ENCODE measurements at places on chromosomes 16 and 17. TPM values are rescaled to one million over a fixed set of nuclear protein-coding genes. Genes with fewer than 3 reads are reported as not detected.

FBXW10 gene
- 0.16 TPM for total RNA-seq

LRRC75A gene
- 0.08 TPM for total RNA-seq

IL17C gene
- not detected for total RNA-seq

KRT12 gene
- total RNA-seq: not detected

MYL4 gene
- total RNA-seq: not detected

SLFN13 gene
- total RNA-seq: 7.9 TPM

SLC2A4 gene
- 0.68 TPM for total RNA-seq

RAB11FIP4 gene
- 10.3 TPM for total RNA-seq

KRT28 gene
- not detected for total RNA-seq

GRCh38 chr17:74598346-74599022 is 6.4 kb upstream of the CD300LD start:
- no peak for ATAC-seq

DNA sequence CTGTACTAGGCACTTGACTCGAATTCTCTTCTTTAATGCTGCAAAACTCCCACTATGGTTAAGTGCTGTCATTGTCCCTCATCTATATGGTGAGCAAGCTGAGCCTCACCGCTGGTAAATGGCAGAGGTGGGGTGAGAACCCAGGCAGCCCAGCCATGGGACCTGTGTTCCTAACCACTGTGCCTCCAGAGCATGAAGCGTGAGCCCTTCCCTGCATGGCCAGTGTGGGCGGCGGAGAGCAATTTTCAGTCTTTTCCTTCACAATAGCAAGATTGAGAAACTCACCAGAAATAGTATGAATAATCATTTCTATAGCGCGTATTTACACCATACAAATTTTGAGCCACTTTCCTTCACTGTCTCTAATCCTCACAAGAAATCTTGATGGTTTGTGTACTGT is 9.2 kb downstream of the BFAR start:
- no peak for ATAC-seq

DNA sequence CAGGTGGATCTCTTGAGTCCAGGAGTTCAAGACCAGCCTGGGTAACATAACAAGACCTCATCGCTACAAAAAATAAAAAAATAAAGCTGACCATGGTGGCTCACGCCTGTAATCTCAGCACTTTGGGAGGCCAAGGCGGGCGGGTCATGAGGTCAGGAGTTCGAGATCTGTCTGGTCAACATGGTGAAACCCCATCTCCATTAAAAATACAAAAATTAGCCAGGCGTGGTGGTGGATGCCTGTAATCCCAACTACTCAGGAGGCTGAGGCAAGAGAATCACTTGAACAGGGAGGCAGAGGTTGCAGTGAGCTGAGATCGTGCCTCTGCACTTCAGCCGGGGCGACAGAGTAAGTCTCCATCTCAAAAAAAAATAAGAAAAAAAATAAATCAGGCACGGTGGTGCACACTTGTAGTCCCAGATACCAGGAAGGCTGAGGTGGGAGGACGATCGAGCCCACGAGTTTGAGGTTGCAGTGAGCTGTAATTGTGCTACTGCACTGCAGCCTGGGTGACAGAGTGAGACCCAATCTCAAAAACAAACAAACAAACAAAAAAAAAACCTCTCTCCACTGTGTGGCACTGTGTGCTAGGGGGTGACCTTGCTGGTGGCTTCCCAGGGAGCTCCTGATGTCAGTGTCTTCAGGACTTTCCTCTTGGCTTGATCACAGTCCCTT is 19.8 kb upstream of the MAPK3 start:
- no peak for ATAC-seq

- no peak for ATAC-seq
Observed at GRCh38 chr16:74275711-74276110, 20.9 kb upstream of the PSMD7 start.

DNA sequence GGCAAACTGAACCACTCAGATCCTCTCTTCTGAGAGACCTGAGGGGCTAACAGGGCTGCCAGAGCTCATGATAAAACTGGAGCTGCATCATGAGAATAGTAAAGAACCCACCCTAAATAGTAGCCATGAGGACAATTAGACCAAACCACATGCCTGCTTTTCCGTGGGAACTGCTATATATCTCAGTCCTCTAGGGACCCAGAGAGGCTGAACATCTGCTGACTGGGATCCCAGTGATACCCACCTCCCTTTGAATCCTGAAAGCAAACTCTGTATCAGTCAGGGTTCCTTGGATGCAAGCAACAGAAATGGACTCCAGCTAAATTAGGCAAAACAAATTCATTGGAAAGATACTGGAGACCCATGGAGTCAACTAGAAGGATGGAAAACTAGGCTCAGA is 6.5 kb downstream of the MT1X start:
- ATAC-seq: no peak

GRCh38 chr17:19897090-19897837 is 29.5 kb upstream of the ULK2 start:
- peak; percentile 41 for ATAC-seq

- ATAC-seq: no peak
Observed at GRCh38 chr16:80614908-80615671, 74.3 kb downstream of the DYNLRB2 start.

GRCh38 chr16:75121949-75122568 is 5.5 kb upstream of the LDHD start:
- ATAC-seq: no peak

- ATAC-seq: no peak
Observed at GRCh38 chr16:22192261-22193062, 13.6 kb upstream of the EEF2K start.

DNA sequence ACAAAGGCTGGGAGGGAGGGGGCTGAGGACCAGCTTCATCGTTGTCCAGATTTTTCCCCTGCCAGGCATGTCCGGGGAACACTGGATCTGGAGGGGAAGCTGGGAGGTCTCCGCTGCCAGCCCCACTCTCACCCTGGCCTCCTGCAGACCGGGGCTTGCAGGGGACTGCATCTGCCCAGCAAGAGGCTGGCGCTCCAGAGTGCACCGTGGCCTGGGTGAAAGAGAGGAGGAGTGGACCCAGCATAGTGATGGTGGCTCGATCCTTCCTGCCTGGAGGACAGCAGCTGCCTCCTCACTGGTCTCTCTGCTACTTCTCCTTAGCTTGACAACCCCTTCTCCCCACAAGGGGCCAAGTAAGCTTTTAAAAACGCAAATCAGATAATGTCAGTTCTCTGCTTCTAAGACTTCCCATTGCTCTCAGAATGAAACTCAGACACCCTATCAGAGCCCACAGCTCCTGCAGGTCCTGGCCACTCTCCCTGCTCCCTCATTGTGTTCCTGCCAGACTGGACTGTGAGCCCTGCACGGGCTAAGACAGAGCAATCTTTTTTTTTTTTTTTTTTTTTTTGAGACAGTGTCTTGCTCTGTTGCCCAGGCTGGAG is 15.0 kb downstream of the CPNE2 start:
- no peak for ATAC-seq

- ATAC-seq: peak; percentile 57
Observed at GRCh38 chr16:1002399-1003166, 21.0 kb downstream of the SOX8 start.

DNA sequence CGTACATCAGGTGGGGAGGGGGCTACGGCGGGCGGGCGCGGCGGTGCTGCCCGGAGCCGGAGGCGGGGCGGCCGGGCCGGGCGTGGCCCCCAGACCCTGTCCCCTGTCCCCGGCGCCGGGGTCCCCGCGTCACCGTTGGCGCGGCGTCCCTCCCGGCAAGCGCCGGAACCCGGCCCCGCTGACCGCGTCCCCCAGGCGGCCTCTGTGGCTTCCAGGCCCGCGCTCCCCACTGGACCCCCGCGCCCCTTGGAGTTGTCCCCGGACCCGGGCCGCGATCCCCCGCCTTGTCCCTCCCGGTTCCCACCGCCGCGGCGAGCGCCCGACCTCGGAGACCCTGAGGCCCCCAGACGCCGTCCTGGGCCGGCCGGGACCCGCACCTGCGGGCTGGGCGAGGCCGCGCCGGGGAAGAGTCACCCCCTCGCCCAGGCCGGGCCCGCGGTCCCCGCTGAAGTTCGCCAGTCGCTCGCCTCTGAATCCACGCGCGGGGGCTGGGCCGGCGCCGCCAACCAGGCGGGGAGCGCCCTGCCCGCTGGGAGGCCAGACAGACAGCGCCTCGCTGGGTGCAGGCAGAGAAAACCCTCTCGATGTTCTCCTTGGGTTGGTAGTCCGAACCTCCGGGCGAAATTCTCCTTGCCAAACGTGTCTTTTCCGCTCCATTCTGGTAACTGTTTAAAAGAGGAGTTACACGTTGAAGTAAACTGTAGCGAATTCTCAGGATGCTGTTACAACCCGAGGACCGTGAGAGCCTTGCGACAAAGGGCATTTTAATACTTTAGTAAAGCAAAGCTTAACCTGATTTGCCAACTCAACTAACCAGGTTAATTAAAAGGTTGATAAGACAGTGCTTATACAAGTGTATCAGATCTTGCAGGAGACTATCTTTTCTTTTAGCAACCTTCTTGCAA is 761 bp downstream of the GAN start:
- ATAC-seq: peak; percentile 67

DNA sequence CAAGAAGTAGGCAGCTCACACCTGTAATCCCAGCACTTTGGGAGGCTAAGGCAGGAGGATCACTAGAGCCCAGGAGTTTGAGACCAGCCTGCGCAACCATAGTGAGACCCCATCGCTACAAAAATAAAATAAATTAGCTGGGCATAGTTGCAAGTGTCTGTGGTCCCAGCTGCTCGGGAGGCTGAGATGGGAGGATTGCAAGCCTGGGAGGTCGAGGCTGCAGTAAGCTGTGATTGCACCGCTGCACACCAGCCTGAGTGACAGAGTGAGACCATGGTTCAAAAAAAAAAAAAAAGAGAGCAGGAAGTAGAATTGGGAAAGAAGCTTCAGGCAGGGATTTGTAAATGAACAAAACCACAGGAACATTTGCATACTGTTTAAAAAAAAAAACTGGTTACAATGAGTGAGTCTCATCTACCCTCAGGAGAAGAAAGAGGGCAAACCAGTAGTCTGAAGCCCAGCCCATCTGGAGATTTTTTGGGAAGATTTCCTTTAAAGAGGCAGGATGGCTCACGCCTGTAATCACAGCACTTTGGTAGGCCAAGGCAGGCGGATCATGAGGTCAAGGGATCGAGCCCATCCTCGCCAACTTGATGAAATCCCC is 7.9 kb downstream of the MPV17L start:
- ATAC-seq: peak; percentile 88

DNA sequence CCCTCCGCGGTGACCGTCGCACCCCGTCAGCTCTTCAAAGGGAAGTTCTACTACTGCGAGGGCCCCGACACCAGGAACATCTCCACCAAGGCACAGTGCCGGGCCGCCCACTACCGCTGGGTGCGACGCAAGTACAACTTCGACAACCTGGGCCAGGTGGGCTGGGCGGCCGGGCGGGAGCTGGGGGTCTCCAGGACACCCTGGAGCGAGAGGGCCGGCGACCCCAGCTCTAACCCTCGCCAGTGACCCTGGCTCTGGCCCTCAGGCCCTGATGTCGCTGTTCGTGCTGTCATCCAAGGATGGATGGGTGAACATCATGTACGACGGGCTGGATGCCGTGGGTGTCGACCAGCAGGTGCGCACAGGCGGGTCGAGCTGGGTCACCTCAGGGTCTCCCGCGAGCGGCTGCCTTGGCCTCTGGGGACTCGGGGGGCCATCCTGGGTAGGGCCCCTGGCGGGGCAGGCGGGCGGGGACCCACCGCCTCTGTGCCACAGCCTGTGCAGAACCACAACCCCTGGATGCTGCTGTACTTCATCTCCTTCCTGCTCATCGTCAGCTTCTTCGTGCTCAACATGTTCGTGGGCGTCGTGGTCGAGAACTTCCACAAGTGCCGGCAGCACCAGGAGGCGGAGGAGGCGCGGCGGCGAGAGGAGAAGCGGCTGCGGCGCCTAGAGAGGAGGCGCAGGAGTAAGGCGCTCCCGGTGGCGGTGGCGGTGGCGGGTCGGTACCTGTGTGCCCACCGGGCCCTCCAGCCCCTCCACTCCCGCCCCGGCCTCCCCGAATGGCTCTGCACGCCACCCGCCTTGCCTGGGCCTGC is 13.4 kb downstream of the TPSG1 start:
- ATAC-seq: no peak

- no peak for ATAC-seq
Observed at GRCh38 chr16:522320-523096, 5.0 kb upstream of the CAPN15 start.

GRCh38 chr17:77610972-77611521 is 347.5 kb upstream of the TNRC6C start:
- ATAC-seq: no peak
